Stimulated activated CD8-positive, alpha-beta memory T cell treated with anti-CD3 and anti-CD28 coated beads, Interleukin-7, amount 100 ng/mL, for 48 hours (primary cell): ENCODE measurements at places on chromosomes 4 and X.

DNA sequence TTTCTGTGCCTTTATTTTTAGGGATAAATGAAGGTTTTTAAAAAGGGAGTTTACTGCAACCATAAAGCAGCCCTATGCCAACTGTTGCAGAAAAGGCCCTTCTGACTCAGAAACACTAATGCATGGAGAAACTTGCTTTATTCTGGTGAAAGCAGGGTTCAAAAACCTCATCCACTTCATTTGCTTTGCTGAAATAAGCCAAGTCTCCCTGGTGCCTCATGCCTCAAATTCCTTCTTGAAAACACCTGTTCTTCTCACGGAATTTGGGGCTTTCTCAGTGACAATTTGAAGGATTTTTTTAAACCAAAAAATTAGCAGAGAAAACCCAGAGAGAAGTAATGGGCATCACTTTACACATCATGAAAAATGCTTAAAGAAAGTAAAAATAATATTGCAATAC lies 349.0 kb downstream of the PCDH7 start:
- no peak for DNase-seq

DNA sequence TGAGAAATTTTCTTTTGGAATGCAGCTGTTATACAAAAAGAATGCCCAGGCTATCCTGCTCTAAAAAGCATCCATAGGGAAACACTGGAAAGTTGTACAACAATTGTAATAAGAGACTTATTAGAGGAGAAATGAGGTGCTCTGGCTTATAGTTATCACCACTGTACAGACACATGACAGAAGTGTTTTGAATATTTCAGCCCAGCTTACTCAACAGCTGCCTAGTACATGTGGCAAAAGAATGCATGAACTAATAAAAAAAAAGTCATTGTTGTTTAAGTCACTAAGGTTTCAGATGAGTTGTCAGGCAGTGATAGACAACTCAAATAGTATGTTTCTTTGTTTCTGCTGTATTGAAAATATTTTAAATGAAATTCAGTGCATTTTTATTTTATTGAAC lies 307.7 kb downstream of the GPM6A start:
- DNase-seq, result no peak

DNA sequence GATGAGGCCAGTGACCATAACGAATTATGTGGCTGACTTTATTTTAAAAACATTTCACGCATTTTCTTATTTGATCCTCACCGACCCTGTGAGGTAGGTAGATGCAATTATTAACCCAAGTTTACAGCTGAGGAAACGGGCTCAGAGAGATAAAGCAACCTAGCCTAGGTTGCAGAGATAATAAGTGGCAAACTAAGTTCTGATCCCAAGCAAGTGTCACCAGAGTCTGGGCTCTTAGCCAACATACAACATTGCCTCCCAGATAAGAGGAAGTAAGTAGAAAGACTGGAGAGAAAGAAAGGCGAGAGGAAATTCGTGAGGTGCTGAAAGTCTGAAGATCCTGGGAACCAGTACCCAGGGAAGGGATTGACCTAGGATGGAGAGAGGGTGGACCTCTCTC lies 77.4 kb upstream of the GPR50 start:
- DNase-seq, result no peak

DNA sequence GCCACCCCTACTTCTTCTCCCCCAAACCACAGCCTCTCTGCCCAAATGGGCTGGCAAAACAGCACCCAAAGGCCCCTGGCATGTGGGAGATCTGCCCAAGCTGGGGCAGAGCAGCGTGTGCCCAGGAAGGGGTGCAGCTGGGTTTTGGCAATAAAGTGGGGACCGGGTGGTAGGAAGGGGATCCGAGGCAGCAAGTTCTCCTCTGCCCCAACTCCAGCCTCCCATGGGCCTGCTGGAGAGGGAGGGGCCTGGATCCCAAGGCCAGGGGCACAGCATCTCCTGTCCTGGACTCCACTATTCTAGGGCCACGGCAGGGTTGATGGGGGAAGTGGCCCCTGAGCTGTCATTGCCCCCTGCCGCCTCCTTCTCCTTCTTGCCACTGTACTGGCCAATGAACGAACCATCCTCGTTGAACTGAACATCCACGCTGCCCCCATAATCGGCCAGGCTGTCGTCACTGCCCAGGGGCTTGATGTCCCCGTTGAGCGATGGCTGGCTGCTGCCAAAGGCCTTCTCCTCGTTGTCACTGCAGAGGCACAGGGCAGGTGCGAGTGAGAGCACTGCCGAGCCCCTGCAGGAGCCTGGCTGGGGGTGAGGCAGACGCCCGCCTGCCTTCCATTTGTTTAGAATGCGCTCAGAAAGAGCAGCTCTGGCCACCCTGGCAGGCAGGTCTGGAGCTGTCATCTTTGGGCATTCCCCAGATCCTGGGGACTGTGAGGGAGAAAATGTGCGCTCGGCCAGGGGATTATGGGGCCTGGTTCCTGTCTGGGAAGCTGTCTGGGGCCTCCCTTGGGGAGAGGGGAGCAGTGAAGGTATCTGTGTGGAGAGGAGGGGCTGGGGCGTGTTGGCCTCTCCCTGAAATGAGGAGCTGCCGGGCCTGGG lies 23.4 kb downstream of the L1CAM start:
- DNase-seq, result no peak

GRCh38 chr4:93878566-93878965 lies 50.0 kb downstream of the ATOH1 start:
- no peak for DNase-seq

GRCh38 chr4:115780268-115780667 lies 666.8 kb upstream of the NDST4 start:
- no peak for DNase-seq

DNA sequence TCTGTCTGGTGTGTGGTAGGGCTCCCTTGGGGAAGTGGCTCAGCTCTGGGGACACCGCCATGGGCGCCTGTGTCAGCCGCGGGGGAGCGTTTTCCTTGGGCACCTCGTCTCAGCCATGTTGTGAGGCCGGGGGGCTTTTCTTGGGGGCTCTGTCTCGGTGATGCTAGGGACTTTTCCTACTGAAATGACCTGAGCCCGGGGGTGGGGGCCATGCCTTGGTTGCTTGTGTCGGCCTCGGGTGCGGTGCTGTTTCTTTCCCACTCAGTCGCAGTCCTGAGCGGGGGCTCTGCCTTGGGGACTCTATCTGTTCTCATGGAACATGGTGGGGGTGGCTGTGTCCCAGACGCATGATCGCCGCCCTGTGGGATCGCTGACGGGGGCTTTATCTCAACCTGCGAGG lies 356 bp downstream of the CT45A1 start:
- DNase-seq, result no peak

DNA sequence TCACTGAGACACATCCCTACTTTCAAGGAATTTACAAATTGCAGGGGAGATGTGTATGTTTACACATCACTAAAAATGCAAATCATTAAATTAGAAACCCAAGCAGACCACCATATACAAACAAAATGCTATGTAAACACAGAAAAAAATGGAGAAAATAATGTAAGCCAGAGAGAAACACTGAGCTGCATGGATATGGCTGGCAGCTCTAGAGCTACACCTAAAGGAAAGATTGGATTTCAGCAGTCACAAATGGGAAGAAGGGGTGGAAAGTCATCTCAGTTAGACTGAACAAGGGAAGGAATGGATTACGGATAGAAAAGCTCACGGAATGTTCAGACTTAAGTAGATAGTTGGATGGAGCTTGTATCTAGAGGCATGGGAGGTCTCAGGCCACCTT lies 186.3 kb downstream of the MOSPD2 start:
- no peak for DNase-seq
